ENCODE measurements at places on chromosomes 2 and 18.

DNA sequence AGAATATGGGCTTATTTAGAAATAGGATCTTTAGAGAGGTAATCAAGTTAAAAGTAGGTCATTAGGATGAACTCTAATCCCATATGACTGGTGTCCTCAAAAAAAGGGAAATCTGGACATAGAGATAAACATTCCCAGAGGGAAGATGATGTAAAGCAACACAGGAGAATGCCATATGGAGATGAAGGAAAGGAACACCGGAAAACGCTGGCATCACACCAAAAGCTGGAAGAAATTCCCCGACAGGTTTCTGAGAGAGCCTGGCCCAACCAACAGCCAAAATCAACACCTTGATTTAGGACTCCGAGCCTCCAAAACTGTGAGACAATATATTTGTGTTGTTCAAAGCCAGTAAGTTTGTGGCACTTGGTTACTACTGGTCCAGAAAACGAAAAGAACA lies 296.7 kb downstream of the DSEL start:
- no peak for DNase-seq

DNA sequence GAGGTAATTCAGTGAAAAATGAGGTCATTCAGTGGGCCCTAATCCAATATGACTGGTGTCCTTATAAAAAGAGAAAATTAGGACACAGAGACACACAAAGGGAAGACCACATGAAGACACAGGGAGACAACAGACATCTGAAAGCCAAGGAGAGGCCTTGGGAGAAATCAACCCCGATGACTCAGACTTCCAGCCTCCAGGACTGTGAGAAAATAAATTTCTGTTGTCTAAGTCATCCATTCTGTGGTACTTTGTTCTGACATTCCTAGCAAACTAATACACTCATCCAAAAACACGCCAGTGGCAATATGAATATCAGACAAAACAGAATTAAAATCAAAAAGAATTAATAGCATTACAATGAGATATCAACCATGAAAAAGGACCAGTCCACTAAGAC lies 303.7 kb downstream of the SS18 start:
- DNase-seq: no peak

DNA sequence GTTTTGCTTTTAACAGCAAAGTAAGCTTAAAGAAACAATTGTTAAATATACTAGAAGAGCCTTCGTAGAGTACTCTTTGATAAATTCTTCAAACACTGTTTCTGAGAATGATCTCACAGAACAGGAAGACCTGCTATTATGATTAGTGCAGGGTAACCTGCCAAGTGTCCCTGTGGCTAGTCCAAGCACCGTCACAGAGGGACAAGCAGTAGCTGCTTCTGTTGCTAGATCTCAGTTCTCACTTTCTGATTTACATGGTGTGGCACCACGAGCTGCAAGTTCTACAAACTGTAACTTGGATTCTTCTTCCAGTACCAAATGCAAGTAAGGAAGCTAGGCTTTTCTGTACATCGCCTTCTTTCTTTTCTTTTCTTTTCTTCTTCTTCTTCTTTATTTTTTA lies 121.5 kb downstream of the PIEZO2 start:
- DNase-seq: no peak

DNA sequence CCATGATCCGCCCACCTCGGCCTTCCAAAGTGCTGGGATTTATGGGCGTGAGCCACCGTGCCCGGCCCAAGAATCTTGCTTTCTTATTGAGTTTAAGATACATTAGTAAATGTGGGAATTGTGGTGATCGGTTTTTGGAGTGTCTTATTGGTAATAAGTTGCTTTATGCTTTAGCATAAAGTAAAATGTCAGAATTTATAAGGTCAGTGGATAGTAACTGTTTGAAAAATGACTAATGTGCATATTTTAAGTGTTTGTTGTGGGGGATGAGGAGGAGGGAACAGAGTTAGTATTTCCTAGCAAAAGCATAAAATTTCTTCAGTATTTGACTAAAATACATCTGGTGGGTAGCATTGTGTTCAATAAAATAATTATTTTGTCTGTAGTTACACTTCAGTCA lies 77.4 kb downstream of the SLC39A10 start:
- DNase-seq: no peak
